ENCODE measurements at places on chromosomes 5 and 9.
A peak's percentile ranks its signal among the peaks of the same experiment; 100 is the strongest.

- no peak for DNase-seq
Observed at GRCh38 chr5:58369513-58370190, 90.2 kb downstream of the PLK2 start.

- no peak for DNase-seq
Observed at GRCh38 chr9:14331120-14331519, 17.2 kb upstream of the NFIB start.

DNA sequence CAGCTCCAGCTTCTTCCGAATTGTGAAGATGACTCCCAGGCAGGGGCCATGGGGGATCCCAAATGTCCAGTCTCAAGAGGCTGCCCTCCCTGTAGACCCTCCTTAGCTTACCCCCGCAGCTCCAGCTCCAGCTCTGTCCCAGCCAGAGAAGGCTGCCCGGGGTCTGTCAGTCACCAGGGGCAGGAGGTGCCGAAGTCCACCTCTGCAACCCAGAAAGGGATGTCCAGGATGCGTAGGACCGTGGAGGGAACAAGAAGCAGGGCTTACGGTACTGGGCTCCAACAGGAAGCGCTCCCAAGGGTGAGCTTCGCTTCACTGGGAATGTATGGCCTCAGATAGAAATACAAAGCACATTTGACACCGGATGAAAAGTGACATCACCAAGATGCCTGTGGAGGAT, 6.0 kb downstream of the IPPK start:
- DNase-seq: no peak

- no peak for DNase-seq
Observed at GRCh38 chr5:40486437-40487275, 193.1 kb upstream of the PTGER4 start.

DNA sequence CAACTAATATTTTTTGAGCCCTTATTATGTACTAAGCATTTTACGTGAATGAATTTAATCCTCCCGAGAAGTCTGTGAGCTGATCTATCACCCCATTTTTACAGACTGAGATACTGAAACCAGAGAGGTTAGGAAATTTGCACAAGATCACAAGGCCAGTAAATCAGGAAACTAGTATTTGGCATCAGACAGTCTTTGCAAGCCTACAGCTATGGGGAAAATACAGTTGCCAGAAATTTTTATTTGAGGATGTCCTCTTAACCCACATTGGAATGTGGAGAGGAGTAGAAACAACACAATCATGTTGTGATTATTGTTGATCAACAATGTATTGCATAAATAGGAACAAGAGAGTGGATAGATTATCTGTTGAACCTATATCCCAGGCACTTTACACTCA, 2.3 kb upstream of the SLC46A2 start:
- DNase-seq: no peak

DNA sequence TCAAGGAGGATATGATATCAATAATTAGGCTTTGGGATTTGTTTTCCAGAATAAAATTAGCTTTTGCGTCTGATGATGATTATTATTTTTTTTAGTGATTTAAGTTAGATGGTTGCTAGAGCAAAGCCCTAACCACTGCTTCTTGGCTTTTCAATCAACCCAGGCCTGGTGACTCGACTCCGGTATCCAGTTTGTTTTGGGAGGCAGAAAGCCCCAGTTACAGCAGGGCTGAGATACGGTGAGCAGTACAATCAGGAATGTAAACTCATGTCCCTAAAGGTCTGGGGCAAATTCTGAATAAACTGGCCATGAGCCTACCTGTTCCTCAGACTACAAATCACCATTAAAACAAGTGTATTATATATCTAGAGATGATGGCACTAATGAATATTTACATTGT, 24.4 kb upstream of the CYFIP2 start:
- DNase-seq: no peak

- no peak for DNase-seq
Observed at GRCh38 chr5:149561848-149562247, 10.6 kb upstream of the CSNK1A1 start.

DNA sequence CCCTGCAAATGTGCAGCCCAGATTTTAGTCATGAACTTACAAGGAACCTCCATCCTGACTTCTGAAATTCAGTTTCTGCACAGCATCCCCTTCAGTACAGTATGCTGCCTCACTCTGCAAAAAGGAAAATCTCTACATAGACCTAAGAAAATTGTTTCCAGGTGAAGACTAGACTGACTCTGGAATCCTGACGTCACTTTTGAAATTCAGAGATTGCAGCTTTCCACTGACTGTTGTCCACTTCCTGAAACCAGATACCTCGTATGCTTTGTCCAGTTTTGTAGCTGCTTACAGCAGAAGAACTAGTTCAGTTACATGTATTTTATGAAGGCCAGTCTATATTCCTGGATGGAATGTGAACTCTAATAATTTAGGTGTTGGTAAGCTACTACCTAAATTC, 629.3 kb upstream of the ST8SIA4 start:
- DNase-seq: no peak

DNA sequence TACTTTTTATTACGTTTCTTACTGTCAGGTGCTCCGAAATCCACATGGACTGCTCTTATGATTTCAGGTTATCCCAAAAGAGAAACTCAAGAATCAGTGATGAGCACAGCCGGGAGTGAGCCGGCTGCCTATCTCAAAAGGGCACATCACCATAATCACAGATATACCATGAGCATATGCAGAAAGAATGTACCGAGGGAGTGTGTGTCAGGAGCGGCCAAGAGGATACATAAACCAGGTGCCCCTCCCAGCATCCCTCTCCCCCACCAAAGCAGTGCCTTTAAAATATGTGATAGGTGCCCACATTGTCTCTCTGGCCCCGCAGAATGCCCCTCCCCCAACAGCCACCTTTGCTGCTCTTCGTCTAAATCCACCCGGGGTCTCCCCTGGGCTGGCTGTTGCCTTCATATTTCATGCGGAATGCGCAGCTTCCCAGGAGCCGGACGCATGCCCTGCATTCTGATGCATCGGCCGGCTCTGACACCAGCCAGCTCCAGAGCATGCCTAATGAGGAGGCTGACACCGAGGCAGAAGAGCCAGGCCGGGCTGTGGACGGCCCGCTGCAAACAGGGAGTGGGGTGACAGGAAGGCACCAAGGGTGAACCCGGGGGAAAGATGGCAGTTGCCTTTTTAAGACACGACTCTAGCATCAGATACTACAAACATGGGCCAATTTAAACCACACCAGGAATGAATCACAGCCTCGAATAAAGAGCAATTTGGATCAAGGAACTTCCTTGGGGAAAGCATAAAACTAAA, 652.3 kb downstream of the BNC2 start:
- DNase-seq: no peak

DNA sequence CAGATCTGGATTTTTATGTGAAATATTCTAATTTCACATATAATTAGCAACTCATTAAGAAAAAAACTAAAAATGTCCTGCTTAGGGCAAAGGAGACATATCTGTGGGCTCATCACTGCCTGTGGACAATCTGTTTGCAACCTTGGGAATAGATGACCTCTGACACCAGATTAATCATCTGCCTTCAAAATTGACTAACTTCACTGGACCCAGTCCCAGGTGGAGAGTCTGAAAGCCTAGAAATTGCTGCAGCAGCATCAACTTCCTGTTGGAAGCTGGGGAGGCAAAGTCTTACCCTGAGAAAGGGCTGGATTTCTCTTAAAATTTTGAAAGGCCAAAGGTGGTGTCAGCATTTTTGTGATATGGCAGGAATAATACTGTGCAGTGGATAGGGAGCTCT, 76.3 kb upstream of the TNC start:
- DNase-seq: no peak

DNA sequence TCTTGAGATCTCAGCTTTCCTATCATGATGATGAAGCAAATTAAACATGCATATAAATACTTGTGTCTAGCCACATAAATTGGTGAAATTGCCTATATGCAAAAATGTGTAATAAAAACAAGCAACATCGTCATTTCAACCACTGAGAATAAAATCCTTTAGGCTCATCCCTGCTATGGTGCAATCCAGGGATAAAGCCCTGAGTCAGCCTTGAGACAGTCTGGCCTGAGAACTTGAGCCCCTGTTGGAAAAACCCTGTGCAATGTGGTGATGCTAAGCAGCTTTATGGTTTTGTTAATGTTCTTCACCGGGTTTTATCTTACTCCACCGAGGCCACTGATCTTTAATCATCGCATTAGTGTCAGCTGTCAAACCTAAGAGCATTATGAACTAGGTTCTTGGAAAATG, 170.5 kb downstream of the DCP2 start:
- no peak for DNase-seq

DNA sequence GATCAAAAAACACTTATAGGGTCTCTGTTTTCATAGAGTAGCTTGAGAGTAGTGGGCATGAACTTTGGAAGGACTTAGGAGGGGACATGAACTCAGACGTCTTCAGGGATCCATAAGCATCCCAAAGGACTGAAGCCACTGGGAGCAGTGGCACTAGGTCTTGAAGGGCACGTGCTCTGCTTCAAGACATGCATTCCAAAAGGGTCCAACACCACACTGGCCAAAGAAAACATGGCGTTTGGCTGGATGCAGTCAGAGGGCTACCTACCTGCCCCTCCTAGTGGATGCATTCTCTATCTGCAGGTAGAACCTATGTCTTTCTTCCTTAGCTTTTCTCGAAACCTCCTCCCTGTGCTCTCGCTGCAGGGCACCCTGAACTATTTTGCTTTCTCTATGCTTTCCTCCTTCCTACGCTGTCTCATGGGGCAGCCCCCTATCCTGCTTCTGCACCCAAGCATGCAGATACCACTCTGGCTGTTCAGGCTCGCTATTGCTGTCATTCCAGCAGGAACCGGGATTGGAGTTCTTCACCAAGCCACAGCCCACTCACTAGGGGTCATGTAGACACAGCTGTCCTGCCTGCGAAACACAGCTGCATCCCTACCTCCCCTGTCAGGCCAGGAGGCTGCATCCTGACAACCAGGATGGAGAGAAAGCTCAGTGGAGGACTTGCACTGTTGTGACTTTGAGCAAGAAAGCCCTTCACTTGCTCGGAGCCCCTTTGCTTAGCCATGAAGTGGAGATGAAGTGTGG, 11.9 kb downstream of the FAM240B start:
- DNase-seq: no peak

- no peak for DNase-seq
Observed at GRCh38 chr9:119844431-119844830, 475.2 kb upstream of the BRINP1 start.

- DNase-seq: peak; percentile 79
Observed at GRCh38 chr5:139708877-139709581, 60.9 kb downstream of the CXXC5 start.

DNA sequence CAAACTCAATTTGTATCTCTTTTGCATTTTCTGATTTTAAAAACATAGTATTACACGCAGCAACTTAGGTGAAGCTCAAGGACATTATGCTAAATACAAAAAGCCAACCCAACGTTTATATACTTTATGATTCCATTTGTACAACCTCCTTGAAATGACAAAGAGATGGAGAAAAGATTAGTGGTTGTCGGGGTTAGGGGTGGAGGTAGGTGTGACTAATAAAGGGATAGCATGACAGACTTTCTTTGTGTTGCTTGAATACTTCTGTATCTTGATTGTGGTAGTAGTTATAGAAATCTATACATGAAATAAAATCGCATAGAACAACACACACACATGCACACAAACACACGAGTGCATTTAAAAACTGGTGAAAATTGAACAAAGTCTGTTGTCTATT, 42.5 kb upstream of the EFNA5 start:
- DNase-seq: no peak

- no peak for DNase-seq
Observed at GRCh38 chr5:6389397-6389796, 11.1 kb upstream of the MED10 start.

DNA sequence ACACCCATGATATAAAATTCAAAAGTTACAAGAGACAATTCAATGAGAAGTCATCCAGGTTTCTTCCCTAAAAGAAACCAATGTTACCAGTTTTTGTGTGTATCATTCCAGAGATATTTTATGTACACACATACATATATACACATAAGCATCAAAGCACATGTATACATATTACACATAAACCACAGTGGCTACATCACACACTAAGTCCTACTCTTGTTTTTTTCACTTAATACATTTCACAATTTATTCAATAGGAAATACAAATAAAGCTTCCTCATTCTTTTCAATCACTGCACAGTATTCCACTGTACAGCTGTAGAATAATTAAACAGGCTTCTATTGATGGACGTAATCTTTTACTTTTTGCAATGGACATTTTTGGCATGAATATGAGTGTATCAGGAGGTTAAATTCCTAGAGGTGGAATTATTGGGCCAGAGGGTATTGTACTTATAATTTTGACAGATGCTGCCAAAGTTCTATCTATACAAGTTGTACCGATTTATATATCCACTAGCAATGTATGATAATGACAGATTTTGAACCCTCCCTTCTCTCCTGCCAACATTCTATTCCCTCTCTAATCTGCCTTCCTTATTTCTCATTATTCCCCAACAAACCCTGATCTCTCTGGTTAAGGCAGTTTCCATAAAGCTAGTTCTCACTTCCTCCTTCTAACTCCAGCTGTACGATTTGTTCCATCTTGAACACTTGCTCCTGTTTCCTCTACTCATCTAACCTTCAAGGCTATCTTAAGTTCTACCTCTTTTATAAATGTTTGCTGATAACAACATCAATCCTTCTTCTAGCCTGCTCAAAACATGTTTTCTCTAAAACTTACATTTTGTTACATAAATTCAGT, 35.2 kb downstream of the MRPS27 start:
- DNase-seq: no peak

- peak; percentile 33 for DNase-seq
Observed at GRCh38 chr9:14315875-14316601, 2.1 kb upstream of the NFIB start.

DNA sequence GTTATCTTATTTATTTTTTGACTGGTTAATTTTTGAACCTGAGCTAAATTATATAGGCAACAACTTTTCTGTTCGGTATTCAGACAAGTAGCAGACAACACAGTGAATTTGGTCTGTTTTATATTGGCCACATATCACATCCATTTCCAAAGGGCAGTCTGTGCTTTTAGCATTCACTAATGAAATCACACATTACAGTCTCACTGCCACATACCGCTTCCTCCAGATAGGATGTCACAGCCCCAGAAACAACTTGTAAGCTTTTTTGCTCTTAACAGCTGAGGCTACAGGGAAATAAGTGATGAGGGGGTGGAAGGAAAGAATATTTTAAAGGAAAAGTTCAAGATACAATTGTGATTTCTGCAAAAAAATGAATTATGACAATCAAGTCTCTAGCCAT, 140.6 kb downstream of the PLCXD3 start:
- DNase-seq: no peak

DNA sequence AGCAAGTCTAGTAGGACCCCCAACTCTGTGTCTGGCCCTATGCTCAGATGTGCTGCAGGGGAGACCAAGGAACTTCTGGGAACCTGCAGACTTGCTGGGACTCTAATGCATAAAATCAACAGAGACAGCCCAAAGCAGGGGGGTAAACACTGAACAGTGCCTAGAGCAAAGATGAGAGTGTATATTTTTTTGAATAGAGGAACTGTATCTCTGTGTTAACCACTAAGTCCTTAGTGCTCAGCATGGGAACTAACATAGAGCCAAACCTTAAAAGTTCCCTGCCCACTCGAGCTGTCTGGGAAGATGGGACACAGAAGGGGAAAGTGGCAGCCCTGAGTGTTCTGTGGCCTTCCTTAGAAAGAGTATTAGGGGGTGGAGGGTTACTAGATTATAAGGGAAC, 51.9 kb downstream of the C5orf15 start:
- DNase-seq: no peak
